Esophagus squamous epithelium (tissue), 5 donors: ENCODE measurements at places on chromosomes 5 and 9.

DNA sequence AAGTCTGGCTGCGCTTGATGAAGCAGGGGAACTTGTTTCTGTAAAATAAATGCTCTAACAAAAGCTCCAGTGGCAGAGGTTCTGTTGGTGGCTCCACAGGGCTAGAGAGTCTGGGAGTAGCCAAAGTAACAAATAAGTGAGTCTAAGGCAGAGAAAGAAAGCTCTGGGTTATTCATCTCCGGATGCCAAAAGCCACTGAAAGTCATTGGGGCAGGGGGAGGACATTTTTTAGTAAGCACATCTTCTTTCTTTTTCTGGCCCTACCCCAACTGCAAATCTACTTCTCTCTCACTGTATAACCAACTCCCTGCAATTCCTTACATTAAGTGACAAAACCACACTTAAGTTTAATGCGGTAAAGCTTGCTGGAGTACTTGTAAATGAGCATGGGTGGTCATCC lies 141.6 kb downstream of the INSYN2B start:
- no peak for DNase-seq

- no peak for DNase-seq
These were observed 485.9 kb downstream of the CAAP1 start for GRCh38 chr9:26406676-26407075.

DNA sequence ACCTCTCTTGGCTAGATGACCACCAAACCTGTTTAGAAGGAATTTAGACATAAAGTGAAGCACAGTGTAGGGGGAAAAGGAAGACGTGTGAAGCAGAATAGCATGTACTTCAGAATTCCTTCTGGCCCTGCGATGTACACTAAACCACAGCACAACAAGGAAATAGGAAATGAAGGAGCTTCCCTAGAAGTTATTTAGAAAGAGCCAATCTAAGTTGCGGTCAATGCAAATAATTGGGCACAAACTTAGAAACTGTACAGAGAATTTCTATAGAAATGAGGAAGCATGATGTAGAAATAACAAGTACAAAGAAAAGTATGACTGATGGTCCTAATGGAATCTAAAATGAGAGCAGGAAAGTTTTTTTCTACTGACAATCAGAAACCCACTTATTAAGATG lies 41.5 kb downstream of the ANKRD55 start:
- DNase-seq = no peak

DNA sequence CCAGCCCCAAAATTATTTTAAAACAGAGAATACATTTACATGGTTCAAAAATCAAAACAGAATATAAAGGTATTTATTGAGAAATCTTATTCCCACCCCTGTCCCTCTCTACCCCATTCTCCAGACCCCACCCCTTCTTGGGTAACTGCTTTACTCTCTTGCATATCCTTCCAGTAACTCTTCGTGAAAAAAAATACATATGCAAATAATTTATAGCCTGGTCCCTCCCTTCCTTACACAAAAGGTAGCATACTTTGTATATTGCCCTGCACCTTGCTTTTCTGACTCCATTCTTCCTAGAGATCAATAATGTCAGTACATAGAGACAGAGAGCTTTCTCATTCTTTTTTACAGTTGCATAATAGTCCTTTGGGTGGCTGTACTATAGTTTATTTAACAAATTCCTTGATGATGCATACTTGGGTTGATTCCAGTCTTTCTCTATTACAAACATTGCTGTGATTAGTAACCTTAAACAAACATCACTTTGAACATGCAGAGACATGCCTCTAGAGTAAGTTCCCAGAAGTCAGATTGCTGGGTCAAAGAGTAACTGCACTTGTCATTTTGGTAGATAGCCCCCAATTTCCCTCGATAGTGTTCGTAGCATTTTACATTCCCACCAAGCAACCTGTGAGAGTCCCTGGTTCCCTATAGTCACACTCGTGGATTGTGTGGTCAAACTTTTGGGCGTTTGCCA lies 47.9 kb downstream of the STOM start:
- DNase-seq = no peak

DNA sequence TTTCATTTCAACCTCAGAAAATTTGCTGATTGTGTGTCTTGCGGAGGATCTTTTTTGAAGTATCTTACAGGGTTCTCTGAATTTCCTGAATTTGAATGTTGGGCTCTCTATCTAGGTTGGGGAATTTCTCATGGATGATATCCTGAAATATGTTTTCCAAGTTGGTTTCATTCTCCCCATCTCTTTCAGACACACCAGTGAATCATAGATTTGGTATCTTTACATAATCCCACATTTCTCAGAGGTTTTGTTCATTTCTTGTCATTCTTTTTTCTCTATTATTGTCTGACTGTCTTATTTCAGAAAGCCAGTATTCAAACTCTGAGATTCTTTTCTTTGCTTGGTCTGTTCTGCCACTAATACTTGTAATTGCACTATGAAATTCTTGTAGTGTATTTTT lies 456.9 kb downstream of the PRELID2 start:
- no peak for DNase-seq

DNA sequence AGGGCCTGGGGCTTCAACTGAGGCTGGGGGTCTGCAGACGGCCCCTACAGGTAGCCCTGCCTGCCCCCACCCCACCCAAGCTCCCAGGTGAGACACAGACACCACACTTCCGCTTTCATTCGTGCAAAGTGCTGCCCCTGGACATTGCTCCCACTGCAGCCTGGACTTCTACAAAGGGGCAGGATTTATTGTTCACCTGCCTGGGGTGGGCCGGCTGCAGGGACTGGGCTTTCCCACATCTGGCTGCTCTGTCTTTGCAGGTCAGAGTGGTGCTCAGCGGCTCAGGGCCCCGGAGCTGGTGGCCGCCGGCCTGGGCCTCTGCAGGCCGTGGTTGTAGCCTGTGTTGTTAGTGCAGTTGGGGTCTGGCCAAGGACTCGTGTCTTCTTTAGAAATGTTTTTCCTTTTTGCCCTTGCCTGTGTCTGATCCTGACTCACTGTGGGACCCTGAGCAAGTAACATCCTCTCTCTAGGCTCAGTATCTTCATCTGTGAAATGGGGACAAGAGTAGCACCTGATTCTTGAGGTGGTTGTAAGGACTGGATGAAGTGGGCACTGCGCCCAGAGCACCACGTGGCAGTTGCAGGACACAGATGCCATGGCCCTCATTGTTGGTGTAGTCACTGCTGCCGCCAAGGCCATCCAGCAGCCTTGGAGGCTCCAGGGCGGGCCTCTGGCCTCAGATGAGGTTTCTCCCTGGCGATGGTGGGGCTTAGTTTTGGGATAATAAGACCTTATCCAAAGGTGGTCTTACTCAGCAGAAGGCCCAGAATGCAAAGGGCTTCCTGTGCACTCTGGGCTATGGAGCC lies 143.9 kb downstream of the CACNA1B start:
- DNase-seq = no peak

DNA sequence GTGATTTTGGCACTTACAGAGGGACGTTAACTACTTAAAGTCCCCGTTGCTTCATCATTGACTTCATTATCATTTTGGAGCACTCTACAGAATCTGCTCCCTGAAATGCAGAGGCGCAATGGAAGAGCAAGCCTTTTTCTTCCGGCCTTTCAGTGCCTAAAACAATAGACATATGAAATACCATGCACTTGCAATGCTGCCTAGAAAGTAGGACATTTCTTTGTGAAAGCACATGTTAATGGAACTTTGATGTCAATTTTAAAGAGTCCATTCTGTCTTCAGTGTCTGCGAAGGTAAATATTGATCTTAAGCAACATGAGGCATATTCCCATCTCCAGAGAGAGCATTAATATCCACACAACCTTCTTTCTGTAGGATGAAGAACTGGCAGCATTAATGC lies 36.3 kb downstream of the ITGA2 start:
- no peak for DNase-seq

DNA sequence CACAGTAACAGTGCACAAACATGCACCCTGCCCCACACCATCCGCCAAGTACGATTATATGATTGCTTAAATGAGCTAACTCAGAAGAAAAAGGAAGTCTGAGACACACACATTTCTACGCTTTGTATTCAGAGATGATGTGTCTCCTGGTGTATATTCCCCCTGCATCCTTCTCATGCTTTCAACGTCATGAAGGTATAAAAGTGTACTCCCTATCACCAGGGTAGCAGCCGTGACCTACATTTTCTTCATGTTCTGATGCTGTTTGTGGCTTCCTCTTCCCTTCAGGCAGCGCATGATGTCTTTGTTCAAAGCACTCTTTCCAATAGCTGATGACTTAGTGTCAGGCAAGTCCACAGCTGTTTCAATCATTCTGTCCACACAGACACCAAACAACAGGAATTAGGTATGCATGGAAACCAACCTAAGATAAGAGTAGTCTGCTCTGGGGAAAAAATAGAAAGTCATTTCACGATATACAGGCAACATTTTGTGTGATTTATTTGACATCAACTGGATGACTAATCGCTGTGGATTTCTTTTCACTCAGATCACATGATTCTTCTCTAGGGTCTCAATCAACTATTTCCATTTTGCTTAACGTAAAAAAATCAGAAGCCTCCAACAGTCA lies 269.4 kb upstream of the PTGER4 start:
- no peak for DNase-seq
